ENCODE measurements at places on chromosomes 1 and 21.

DNA sequence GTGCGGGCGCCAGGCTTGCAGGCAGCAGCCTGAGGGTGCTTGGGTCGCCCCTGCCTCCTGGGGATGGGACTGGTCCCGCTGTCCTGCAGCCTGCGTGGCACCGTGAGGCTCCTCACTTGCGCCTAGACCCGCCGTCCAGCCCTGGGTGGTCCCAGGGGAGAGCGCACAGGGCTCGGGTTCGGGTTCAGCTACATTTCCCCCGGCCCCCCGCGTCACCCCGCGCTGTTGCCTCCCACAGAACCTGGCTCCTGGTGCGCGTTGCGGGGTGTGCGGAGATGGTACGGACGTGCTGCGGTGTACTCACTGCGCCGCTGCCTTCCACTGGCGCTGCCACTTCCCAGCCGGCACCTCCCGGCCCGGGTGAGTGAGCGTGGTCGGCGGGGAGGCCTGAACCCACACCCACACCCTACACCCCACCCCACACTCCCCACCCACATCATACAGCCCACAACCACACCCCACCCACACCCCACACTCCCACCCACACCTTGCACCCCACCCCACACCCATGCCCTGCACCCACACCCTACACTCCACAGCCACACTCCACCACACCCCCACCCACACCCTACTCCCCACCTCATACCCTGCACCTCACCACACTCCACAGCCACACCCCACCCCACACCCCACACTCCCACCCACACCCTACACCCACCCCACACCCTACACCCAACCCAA, 6.2 kb upstream of the PFKL start:
- DNase-seq: no peak

DNA sequence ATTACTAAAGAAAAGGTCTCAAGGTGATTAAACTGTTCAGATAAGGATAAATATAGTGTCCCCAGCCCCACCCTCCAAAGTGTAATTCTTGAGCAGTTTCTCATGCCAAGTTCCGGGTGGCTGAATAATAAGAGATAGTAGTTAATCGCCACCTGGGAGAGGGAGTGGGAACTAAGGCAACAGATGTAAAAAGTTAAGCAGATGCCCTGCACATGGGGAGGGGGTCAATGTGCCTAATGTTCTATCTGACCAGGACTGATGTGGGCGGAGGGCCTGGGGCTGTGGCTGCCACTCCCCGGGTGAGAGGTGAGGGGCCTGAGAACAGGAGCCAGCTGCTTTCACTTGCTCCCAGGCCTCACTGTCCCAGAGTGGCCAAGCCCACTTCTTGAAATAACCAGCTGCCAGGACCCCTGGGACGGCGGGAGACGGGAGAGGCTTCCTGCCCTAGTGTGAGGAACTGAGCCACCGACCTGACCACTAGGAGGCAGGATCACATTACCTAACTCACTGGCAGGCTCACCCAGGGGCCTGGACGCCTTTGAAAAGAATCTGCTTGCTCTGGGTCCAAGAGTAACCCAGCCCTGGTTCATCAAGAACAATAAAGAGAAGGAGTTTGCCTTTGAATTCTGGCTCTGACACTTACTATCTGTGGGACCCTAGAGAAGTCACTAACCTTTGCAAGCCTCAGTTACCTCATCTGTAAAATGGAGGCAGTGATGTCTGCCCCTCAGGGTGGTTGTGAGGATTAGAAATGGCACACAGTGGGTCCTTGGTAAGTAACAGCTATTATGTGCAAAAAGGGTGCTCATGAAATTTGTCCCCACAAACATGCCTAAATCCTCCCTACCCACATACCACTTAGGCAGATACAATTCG, 179.2 kb downstream of the ATG4C start:
- DNase-seq: no peak

DNA sequence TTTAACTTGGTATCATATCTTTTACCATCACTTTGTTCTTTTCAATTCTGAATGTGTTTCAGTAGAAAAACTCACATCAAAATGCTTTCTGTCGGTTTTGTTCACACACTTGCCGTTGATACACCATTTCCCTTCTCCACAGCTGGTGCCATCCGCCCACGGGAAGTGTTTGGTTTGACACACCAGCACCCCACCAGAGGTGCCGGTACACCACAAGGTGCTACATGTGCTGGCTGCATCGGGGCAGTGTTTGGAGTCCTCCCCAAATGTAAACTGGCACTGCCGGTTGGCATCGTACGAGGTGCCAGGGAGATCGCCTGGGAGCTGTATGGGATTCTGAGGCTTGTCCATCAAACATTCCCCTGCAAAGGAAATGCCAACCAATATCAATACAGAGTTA, 5.0 kb downstream of the ADAMTS1 start:
- DNase-seq: no peak

DNA sequence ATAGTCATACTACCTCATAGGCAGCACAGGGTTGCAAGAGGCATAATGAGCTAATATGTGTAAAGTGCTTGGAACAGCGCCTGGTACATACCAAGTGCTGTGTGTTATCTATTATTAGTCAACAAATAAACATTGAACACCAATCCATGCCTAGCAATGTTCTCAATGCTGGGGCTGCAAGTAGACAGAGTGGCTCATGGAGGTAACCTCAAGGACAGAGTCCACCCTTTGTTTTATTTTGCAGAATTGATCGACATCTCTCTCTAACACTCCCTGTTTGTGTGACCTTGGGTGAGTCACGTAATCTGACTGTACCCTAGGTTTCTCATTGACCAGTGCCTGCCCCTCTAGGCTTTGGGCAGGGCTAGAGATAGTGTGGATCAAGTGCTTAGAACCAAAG, 164.0 kb upstream of the KLHDC7A start:
- no peak for DNase-seq

DNA sequence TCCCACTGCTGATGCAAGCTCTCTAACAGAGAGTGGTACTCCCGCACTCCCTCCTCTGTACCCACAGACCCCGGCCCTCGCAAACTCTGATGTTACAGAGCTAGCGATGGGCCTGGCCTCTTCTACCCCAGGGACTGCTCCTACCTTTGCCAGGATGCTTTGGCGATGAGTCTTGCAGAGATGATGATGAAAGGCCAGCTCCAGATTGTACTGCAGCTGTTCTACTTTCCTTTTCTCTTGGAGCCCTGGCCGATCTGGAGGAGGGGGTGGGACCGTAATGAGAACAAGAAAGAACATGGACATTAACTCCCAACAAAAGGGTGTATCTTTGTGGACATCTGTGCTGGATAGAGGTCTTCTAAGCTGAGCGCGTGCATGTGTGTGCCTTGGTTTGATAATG, 6.0 kb upstream of the LINGO4 start:
- no peak for DNase-seq

DNA sequence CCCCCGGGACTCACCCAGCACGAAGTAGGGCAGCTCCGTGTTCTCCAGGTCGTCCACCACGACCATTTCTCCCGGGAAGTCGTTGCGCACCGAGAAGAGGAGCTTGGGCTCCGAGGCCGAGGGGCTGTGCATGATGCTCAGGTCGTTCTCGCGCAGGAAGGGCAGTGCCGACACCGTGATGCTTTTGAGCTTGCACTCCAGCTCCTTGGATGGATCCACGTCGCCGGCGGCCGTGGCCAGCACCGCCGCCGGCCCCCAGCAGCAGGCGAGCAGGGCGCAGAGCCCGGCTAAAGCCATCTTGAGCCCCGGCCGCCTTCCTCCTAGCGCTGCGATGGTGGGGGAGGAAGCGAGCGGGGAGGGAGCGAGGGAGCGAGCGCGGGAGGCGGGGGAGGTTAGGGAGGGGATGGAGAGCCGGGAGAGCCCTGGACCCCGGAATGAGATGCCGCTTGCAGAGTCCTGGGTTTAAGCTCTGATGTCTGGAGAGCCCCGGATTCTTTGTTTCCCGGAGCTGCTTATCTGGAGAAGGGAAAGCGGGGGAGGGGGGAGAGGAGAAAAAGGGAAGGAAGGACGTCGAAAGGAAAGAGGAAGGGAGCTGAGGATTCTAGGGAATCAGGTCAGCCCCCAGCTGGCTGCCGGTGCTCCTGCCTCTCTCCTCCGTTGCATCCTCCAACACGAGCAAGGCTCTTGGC, at the start of gene ASTN1:
Gene ASTN1 (minus strand): TSS at position 333 of the 689 bp plus-strand sequence. CDS start 36 bp downstream, at position 297.
- no peak for DNase-seq

- no peak for DNase-seq
These were observed 60.7 kb downstream of the GORAB start for GRCh38 chr1:170592591-170593111.

- no peak for DNase-seq
These were observed 4.7 kb downstream of the SLC35F3 start for GRCh38 chr1:233909195-233909594.

DNA sequence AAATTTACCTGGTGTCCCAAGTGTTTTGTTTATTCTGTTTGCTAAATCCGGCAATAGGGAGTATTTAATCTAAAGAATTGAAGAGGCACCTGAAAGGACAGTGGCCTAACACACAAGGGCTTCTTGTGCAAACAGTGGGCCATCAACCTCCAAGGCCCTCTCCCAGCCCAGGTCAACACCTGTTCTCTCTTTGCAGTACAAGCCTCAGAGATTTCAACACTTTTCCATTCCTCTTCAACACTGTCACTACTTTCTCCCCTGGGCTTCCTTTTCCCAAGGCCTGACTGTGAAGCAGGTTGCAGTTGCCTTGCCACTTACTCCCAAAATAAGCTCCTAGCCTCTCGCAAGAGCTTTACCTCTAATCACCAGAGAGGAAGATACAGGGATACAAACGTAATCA, 3.2 kb upstream of the SNAPIN start:
- no peak for DNase-seq

DNA sequence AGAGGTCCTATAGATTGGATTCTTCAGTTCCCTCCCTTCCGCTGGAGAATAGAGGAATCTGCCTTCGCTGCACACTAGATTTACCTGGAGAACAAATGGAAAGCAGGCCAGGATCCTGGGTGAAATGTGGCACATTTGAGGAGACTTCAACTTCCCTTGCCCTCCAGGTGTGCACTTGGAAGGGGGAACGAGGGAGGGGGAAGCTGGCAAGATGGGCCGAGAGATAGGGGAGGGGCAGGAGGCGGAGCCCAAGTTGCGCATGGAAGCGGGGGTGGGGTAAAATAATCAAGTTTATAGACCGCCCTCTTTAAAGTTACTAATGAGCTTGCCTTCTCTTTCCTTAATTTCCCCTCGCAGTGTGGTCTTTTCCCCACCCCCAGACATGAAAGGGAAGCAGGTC, 155.7 kb upstream of the CAMK1G start:
- no peak for DNase-seq

GRCh38 chr1:119010201-119010600, 22.1 kb upstream of the TBX15 start:
- no peak for DNase-seq

- DNase-seq: no peak
These were observed 392 bp upstream of the DMRTA2 start for GRCh38 chr1:50423670-50424000.

- no peak for DNase-seq
These were observed 20.7 kb downstream of the IL10RB start for GRCh38 chr21:33286600-33287456.

DNA sequence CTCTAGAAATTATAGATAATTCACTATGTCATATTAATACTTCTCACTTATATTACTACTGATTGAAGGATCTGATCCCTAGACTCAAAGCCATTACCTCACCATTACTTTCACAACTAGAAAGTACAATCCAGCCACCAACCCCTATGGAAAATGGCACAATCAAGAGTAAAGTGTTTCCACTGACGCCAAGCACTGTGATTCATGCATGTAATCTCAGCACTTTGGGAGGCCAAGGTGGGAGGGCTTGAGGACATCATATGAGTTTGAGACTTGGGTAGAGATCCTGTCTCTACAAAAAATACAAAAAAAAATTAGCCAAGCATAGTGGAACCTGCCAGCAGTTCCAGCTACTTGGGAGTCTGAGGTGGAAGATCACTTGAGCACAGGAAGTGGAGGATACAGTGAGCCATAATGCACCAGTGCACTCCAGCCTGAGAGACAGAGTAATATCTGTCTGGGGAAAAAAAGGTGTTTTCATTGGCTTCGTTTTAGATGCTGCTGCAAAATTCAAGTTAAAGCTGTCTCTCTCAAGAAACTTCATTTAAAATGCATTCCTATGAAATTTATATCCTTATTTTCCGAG, 126.5 kb downstream of the AKT3 start:
- no peak for DNase-seq

- DNase-seq: no peak
These were observed 56.4 kb downstream of the DIP2A start for GRCh38 chr21:46515109-46515508.

GRCh38 chr1:7938070-7938469, 2.6 kb downstream of the TNFRSF9 start:
- DNase-seq: no peak

DNA sequence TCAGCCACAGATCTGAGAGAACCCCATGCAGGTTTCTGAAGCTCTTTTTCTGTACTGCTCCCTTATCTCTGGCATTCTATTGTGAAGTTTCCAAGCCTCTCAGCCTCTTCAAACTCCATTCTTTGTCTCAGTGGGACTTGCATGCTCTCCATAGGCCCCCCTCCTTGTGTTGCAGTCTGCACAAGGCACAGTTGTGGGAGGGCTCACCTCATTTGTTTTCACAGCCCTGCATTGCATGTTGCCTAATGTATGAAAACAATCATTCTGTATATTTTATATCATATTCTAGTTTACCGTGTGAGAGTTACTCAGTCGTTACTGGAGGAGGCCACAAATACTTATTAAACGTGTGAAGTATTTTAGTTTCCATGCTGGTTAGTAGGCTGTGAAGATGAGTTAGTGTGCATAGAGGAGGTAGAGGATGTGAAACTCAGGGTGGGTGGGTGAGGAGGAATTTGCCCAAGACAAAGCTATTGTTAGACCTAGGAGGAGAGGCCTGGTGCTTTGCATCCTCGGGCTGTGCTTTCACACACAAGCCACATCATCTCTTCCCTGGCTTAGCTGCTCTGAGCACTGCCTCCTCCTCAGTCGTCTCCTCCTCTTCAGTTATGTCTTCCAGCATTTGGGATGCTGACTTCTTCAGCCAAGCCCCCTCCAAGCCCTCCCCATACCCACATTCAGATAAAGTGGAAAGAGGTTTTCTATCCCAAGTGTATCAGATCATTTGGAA, 7.8 kb upstream of the CHI3L2 start:
- DNase-seq: no peak

DNA sequence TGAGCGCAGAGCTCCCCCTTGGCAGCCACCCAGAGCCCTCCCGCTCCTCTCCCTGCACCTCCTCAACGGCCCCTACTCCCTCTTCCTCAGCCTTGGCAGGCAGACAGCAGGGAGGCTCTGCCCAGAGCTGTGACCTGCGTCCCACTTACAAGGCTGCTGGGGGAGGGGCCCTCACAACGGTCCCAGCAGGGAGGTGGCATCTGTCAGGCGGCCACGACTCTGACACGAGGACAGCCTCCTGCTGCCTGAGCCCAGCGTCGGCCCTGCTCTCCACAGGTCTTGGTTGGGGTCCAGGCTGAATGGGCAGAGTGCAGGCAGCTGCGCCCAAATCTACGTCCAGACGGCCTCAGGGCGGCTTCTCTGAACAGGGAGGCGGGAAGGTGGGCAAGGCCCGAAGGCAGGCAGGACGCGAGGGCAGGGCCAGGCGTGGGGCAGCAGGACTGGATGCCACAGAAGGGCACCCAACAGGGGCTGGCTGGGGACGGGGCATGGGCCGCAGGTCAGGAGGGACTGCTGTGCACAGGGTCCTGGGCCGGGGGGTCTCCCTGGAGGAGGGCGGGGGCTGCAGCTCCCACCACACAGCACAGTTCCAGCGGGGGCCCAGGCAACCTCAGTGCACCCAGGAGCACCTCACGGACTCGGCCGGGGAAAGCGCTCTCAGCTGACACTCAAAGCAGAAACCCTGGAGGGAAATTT, 7.5 kb downstream of the SLC19A1 start:
- DNase-seq: no peak

GRCh38 chr21:37244501-37245095, 22.5 kb downstream of the VPS26C start:
- no peak for DNase-seq

Data from bone marrow (tissue), 2 donors.